Muscle of back (tissue), 13 donors: ENCODE measurements at places on chromosomes 2 and 18. TPM values are rescaled to one million over a fixed set of nuclear protein-coding genes. Genes with fewer than 3 reads are reported as not detected.

The TSPYL6 gene
- 0.09 TPM for polyA plus RNA-seq

The TACR1 gene
- polyA plus RNA-seq: 0.13 TPM

The ELOA2 gene
- polyA plus RNA-seq: 0.05 TPM

The GPR45 gene
- polyA plus RNA-seq: not detected

The HRH4 gene
- polyA plus RNA-seq: 0.14 TPM

The RTP5 gene
- polyA plus RNA-seq: not detected

The DPP4 gene
- 12.3 TPM for polyA plus RNA-seq

The GPR35 gene
- polyA plus RNA-seq: 1.7 TPM

The SPEG gene
- polyA plus RNA-seq: 110 TPM

The DNAJC5G gene
- not detected for polyA plus RNA-seq

The SLC30A3 gene
- 0.48 TPM for polyA plus RNA-seq

The MRPL44 gene
- 22.8 TPM for polyA plus RNA-seq

The WDR75 gene
- 35.1 TPM for polyA plus RNA-seq

The DLX1 gene
- polyA plus RNA-seq: 0.32 TPM

The GYPC gene
- 133 TPM for polyA plus RNA-seq

The CABYR gene
- polyA plus RNA-seq: 7.3 TPM

The FSHR gene
- 0.79 TPM for polyA plus RNA-seq

The IFT172 gene
- 29.6 TPM for polyA plus RNA-seq

The MLPH gene
- polyA plus RNA-seq: 0.44 TPM

The STPG4 gene
- not detected for polyA plus RNA-seq

The C2orf92 gene
- 23.7 TPM for polyA plus RNA-seq

The SERPINB12 gene
- polyA plus RNA-seq: 0.42 TPM

The VWA3B gene
- 0.13 TPM for polyA plus RNA-seq

The AGXT gene
- not detected for polyA plus RNA-seq

The KIF1A gene
- polyA plus RNA-seq: 2.2 TPM

The CHST9 gene
- 0.17 TPM for polyA plus RNA-seq

The ARMC9 gene
- 6.7 TPM for polyA plus RNA-seq

The AGBL5 gene
- 22.1 TPM for polyA plus RNA-seq

The CFAP53 gene
- 0.25 TPM for polyA plus RNA-seq

The FEZ2 gene
- 90.6 TPM for polyA plus RNA-seq

The SNORC gene
- 2.3 TPM for polyA plus RNA-seq

The CCDC85A gene
- 3.3 TPM for polyA plus RNA-seq

The NETO1 gene
- polyA plus RNA-seq: not detected

The C2orf81 gene
- 1.7 TPM for polyA plus RNA-seq

The CMPK2 gene
- polyA plus RNA-seq: 3.9 TPM
